ENCODE measurements at places on chromosomes 2 and 18. TPM values are rescaled to one million over a fixed set of nuclear protein-coding genes. Genes with fewer than 3 reads are reported as not detected.

The MOCOS gene
- 0.34 TPM for total RNA-seq

DNA sequence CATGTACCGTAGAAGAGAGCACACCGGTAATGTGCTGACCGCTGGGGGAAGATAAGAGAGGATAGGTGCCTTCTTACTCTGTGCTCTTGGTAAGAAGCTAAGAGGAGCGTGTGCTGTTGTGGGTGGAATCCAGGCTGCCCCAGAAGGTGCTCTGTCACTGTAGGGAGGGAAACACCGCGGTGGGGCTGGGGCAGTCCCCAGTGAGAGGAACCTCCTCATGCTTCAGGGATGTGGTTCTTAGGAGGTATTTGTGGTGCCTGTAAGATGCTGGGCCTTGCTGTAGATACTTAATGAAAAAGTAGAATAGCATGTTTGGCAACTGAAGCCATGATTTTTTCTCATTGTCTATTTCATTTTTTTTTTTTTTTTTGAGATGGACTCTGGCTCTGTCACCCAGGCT lies 1.1 kb downstream of the COLEC11 start:
- DNase-seq = no peak

- no peak for DNase-seq
Observed at GRCh38 chr2:37357530-37357929, 13.1 kb downstream of the QPCT start.

- DNase-seq = no peak
Observed at GRCh38 chr2:231613331-231613662, 20.6 kb downstream of the TEX44 start.

- no peak for DNase-seq
Observed at GRCh38 chr2:36469710-36470109, 114.1 kb downstream of the CRIM1 start.

- DNase-seq = no peak
Observed at GRCh38 chr2:42567806-42568400, 529 bp upstream of the MTA3 start.

Data from SJSA1 (cell line).